ENCODE measurements at places on chromosomes 11 and 22.

GRCh38 chr22:50610581-50610980 is 10.0 kb downstream of the MAPK8IP2 start:
- no peak for DNase-seq

- no peak for DNase-seq
Measured at GRCh38 chr11:68680541-68681231, 3.7 kb upstream of the GAL start.

- no peak for DNase-seq
Measured at GRCh38 chr11:83287631-83288030, 1.5 kb upstream of the CCDC90B start.

- no peak for DNase-seq
Measured at GRCh38 chr22:29342177-29342576, 26.7 kb upstream of the RASL10A start.

- DNase-seq = no peak
Measured at GRCh38 chr11:19352771-19353160, 112.0 kb upstream of the E2F8 start.

DNA sequence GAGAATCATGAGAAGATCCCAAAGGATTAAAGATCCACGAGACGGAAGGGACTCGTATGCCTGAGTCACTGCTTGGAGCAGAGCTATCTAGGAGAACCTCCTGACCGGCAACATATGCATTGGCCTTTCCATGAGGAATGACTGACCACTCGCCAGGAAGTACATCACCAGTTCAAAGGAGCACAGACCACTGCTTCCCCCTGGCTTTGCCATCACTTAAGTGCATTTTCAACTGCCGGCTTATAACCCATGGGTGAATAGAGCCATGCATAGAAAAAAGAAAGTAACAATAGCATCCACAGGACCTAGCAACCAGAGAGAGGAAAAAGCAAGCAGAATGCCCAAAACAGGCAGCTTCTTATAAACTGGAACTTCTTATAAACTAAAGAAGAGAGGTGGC is 98.3 kb upstream of the ZC3H12C start:
- no peak for DNase-seq
